ENCODE measurements at places on chromosomes 12 and 14.

DNA sequence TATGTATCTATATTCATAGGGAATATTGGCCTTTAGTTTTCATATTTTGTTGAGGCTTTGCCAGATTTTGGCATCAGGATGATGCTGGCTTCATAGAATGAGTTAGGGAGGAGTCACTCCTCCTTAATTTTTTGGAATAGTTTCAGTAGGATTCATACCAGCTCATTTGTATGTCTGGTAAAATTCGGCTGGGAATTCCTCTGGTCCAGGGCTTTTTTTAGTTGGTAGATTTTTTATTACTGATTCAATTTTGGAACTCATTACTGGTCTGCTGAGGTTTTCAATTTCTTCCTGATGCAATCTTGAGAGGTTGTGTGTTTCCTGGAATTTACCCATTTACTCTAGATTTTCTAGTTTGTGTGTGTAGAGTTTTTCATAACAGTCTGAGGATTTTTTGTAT, 175.2 kb downstream of the EPS8 start:
- DNase-seq, result peak; percentile 87

DNA sequence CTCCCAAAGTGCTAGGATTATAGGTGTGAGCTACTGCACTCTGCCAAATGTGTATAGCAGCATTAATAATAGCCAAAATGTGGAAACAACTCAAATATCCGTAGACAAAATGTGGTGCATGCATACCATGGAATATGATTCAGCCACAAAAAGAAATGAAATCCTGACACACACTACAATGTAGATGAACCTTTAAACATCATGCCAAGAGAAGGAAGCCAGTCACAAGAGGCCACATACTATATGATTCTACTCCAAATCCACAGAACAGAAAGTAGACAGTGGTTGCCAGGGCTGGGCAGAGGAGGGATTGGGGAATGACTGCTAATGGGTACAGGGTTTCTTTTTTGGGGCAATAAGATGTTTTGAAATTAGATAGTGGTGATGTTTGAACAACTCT, 7.7 kb upstream of the TMED2 start:
- DNase-seq, result peak; percentile 11

GRCh38 chr14:43105305-43105704, 1401.8 kb downstream of the FSCB start:
- no peak for DNase-seq

GRCh38 chr12:116517431-116518045, 41.6 kb upstream of the MAP1LC3B2 start:
- DNase-seq, result no peak

DNA sequence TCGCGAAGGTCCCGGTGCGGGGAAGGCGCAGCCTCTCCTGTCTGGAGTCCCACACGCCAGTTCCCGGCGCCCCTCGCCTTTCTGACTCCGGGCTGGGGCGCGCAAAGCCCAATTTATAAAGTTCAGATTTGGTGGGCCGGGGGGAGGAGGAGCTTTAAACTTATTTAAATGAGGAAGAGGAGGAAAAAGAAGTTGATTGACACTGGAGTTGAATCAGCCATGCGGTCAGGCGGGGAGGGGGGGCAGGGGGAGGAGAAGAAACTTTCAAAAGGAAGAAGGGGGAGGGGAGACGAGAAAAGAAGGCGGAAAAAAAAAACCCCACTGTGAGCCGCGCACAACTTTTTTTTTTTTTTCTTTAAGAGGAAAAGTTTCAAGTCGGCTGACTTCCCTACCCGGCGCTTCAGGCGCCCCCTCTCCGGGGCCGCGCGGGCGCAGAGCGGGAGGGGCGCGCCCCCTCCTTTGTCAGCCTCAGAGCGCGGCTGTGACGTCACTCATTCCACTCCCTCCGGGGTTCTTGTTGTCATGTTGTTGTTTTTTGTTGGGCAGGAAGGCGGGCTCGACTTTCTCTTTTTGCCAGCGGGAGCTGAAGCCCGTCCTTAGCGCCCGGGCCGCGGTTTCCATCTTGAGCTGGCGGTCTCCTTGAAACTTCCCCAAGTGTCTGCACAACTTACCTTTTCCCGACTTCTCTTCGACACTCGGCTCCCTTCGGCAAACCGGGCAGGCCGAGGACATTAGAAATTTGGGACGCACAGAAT, at the start of gene ZFP36L1:
ZFP36L1 (minus strand) TSS at position 89 of the 755 bp plus-strand sequence. CDS start 129 bp downstream, outside the sequence.
- DNase-seq, result peak; percentile 97

GRCh38 chr12:95607642-95608041, 56.4 kb upstream of the USP44 start:
- no peak for DNase-seq

- no peak for DNase-seq
Measured at GRCh38 chr12:9667403-9668160, 1.9 kb upstream of the CLEC2D start.

GRCh38 chr12:19485240-19485639, 45.9 kb downstream of the AEBP2 start:
- no peak for DNase-seq

DNA sequence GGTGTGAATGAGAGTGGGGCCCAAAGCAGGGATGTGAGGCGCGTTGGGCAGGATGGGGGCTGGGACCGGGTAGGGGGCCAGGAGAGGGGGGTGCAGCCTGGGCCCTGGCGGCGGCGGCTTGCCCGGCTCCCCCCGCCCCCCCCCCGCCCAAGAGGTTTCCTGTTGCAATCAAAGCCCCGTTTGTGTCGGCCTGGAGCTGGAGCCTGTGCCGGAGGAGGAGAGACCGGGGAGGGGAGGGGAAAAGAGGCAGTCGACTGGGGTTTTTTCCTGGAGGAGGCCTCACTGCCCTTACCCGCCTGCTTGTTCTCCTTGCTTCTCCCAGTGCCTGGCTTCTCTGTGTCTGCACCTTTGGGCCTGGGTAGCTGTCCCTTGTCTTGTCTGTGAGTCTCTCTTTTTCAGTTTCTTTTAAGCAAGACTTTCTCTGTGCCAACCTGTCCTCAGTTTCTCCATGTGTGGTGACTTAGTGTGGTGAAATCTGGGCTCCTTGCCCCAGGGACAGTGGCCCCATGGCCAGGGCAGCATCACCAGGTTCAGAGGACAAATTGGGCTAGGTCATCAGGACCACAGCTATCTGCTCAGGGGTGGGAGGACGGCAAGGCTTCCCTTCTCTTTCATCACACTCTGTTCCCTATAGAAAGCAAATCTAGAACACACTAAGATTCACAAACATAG, 8.5 kb downstream of the RARG start:
- peak; percentile 75 for DNase-seq

GRCh38 chr14:51674294-51675002, 22.7 kb downstream of the FRMD6 start:
- peak; percentile 82 for DNase-seq

- peak; percentile 91 for DNase-seq
Measured at GRCh38 chr12:66107451-66107915, 23.1 kb downstream of the LLPH start.

DNA sequence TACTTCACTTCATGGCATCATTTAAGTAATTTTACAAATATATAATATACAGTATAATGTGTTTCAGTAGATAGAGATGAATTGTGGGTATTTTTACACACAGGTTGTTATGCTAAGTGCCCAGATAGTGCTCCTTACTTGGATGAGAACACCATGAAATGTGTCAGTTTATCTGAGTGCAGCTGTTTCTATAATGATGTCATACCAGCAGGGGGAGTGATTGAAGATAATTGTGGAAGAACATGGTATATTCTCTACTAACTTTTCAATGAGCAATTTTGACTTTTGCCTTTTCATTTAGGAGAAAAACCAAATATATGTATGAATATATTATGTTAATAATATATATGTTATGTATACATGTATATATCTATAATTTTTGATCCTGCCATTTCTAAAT, 221.6 kb downstream of the LRRK2 start:
- peak; percentile 5 for DNase-seq

- no peak for DNase-seq
Measured at GRCh38 chr12:32644431-32644830, 34.7 kb upstream of the DNM1L start.

DNA sequence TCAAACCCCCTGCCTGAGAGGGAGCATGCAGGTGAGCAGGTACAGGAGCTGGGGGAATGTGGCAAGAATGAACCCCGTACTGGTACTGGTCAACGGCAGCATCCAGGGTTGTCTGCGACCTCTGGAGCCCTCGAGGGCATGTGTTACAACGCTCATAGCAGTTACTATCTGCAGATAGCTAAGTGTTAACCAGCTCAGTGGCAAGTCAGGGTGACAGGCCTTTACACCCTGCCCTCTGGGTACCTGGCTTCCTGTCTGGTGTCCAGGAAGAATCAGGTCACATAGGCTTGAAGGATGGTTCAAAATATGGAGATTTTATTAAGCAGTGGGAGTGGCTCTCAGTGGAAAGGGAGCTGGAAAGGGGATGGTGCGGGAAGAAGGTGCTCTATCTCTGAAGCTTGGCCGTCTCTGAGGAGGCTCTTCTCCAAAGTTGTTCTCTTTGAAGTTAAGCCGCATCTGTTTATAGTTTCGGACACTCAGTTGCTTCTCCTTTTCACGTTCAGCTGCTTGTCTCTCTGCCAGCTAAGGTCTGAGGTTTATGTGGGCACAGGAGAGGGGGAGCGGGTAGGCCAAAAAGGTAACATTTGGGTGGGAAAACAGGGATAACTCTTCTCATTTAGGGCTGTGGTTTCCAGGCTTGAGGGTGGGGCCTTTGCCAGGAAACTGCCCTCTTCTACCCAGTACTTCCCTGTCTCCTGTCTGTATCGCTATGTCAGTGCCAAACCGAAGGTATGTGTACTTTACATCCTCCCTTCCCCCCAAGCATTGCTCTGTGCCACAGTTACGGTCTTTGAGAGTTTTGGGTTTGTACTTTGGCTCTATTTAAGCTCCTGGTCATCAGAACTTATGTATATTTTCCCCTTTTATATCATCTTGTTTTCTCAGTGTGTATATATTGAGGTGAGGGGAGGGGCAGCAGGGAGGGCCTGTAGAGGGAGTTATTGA, 305.8 kb downstream of the RGS6 start:
- no peak for DNase-seq

GRCh38 chr12:124184456-124184855, 110.4 kb upstream of the RFLNA start:
- DNase-seq, result no peak

All from EH (cell line).